ENCODE measurements at places on chromosomes 7 and 10.

DNA sequence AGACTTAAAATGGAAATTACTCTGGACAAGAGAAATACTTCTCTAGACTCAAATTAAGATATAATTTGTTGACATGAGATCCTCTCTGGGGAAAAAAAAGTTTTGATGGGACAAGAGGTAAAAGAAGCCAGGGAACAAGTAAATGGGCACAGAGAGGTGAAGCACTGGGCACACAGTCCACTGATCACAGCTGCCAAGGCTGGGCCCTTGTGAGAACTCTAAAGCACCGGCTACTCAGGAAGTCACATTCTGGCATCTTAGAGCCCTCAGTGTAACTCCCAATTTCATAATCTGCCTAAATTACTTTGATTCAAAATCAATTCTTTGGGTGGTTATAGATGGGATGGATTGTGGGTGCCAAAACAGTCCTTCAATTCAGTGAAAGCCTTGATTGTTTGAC is 123.2 kb upstream of the CACNA2D1 start:
- no peak for DNase-seq

GRCh38 chr10:48498940-48499510 is 105.8 kb downstream of the ARHGAP22 start:
- DNase-seq = no peak

GRCh38 chr7:107048783-107049418 is 4.4 kb downstream of the PRKAR2B start:
- DNase-seq = no peak

DNA sequence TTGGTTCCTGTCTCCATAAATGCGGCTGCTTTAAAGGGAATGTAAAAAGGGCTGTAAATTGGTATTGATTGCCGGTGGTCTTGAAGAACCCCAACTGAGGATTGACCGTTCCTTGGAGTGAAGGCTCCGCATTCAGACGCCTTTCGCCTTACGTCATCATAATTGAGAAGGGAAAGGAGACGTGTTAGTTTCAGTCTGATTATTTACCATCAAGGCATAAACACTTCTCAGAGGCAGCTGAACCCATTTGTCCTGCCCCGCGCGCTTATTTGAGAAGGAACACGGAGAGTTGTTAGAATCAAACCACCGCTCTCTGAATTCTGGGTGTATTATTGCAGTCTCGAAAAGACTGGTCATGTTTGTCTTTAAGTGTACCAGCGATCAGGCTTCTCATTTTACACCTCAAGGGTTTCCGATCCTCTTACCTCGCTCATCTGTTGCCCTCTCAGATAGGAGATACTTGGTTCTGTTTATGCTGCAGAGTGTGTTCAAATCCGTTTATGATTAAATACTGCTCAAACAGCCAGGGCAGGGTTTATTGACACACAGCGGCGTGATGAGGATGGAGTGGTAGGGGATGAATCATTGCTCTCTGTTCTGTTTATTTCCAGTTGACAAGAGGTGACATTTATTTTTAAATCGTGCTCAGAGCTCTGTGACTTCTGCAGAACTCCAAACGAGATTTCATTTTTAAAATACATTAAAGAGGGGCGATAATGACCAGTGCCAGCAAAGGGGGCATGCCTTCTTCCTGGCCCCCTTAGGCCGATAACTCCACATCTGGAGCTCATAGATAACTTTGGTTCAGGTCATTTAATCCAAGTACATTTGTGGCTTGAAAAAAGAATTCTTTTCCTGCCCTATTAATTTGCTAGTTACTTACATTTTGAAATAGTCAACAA is 30.4 kb downstream of the FOXK1 start:
- no peak for DNase-seq

GRCh38 chr10:86205306-86206239 is 161.0 kb downstream of the GRID1 start:
- no peak for DNase-seq

DNA sequence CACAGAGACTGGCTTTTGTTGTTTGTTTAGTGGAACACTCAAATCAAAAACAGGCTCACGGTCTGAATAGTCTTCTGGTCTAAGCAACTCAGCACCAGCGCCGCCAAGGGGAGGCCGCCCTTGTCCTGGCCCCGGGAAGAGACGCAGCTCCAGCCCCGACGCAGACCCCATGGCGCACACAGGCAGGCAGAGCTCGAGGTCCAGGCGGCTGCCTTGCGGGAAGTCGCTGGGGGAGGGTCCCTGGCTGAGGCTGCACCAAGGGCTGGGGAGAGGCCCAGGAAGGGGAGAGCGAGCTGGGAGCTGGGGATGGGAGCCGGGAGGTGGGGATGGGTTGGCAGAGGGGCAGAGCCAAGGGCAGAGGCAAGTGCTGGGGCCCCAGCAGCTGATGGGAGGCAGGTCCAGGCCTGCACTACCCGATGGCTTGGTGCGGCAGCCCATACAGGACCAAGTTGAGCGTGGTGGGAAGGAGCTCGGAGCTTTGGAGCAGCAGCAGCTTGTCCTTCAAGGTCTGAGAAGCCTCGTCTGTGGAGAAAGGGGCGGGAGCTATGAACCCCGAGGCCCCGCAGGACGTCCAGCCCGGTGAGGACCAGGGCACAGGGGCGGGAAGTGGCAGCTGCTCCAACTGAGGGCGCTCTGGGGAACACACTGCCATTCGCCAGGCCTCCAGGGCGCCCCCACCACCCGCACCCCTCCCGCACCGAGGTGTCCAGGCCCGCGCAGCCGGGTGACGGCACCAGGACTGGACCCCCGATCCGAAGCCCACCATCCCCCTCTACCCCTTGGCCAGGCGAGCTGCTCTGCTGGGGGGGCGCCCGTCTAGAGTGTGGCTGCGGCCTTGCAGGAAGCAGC is 22.7 kb upstream of the NKX6-2 start:
- DNase-seq = no peak

DNA sequence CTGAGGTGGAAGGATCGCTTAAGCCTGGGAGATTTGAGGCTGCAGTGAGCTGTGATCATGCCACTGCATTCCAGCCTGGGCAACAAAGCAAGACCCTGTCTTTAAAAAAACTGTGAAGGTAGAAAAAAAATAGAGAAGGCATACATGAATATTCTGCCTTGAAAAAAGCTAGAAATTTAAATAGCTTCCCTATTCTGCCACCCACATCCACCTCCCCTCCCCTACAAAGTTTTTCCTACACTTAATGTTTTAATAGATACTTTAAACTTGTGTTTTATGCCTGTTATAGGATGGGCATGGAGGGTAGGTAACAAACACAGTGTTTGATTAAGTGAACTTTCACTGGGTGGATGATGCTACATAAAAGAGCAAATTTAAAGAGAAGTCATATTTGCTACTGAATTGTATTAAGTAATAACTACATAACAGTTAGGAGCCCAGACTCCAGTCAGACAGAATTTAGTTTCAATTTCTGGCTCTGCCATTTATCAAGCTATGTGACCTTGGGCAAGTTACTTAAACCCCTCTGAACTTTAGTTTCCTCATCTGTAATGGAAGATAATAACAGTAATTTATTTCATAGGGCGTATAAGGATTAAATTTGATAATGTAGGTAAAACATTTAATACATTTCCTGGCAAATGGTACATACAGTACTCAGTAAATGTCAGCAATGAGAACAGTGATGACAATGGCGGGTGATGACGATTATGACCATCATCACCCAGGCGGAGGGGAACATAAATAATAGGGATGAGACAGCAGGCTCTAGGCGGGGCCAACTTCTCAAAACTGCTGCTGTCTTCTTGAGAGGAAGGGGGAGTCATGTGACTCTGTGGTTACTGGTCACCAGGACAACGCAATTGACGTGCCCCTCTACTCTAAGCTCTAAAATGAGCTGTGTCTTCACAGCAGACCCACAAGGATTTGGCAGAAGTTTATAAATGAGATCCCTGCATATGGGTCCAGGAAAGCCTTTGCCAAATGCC is 15.8 kb downstream of the DNMBP start:
- DNase-seq = peak; percentile 19

All from stimulated activated CD8-positive, alpha-beta memory T cell treated with anti-CD3 and anti-CD28 coated beads, Interleukin-2, amount 100 ng/mL, for 1 hour (primary cell).